ENCODE measurements at places on chromosomes 13 and 19. TPM values are rescaled to one million over a fixed set of nuclear protein-coding genes. Genes with fewer than 3 reads are reported as not detected.
A peak's percentile ranks its signal among the peaks of the same experiment; 100 is the strongest.

DNA sequence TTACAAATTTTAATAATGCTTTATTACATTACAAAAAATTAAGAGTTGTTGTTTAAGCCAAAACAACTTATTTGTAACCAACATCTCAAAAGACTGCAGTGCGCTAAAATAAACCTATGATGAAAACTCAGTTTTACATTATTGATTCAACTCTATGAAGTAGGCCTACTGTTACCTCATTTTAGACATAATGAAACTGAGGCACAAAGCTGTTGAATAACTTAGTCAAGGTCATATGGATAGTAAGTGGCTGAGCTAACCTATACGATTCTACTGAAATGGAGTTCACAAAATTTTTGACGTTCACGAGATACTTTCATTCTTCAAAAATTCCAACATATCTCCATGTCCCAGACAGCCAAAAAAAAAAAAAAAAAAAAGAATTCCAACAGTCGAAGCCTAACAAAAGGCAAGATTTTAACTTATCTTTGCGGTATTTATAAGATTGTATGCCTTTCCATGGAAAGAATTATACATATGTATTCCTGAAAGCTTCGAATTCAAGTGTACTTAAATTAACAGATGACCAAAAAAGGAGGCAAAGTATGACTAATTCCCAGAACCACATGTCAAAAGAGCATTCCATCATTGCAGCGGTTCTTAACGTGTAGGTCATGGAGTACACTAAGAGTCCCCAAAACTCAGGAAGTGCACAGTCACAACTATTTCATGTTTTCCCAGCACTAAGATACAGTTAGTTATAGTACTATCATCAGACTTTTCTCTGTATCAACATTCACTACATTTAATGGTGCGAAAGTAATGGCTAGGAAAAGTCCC is 69.4 kb downstream of the PSPC1 start:
- no peak overlapping the region for H3K27ac ChIP-seq
- peak; percentile 46 for DNase-seq
- no peaks in the 10 kb centered on the region for H3K27me3 ChIP-seq
- peaks cover 23% of the 10 kb centered on the region for H3K36me3 ChIP-seq

GRCh38 chr19:57905258-57905657 is 11.1 kb downstream of the ZNF417 start:
- H3K4me3 ChIP-seq, result no peak overlapping the region
- H3K27me3 ChIP-seq, result no peaks in the 10 kb centered on the region
- DNase-seq, result no peak
- H3K27ac ChIP-seq, result no peak overlapping the region

DNA sequence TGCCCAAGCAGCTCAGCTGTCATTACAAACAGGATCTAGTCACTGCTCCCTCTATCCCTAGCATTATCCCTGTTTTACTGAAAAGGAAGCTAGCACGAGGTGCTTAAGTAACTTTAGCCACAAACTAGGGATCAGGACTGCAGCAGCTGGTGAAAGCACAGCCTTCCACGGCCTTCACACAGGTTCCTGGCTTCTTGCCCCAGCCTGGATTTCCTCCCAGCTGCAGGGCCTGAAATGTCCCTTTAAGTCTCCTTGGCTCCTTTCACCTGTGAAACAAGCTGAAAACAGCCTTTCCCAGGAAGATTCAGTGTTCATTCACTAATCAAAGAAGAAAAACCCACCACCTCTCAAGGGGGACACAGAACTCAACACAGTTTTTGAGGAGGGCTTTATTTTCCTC is 754.5 kb downstream of the DIAPH3 start:
- no peak overlapping the region for H3K27ac ChIP-seq
- H3K4me1 ChIP-seq, result no peaks in the 10 kb centered on the region
- no peaks in the 10 kb centered on the region for H3K27me3 ChIP-seq
- DNase-seq, result no peak
- H3K4me3 ChIP-seq, result no peak overlapping the region

GRCh38 chr19:51729781-51730180 is 6.0 kb upstream of the HAS1 start:
- H3K27ac ChIP-seq, result no peak overlapping the region
- peaks cover 6% of the 10 kb centered on the region for H3K4me1 ChIP-seq
- H3K36me3 ChIP-seq, result no peaks in the 10 kb centered on the region
- DNase-seq, result no peak
- peaks cover 23% of the 10 kb centered on the region for H3K27me3 ChIP-seq

- H3K4me3 ChIP-seq, result no peak overlapping the region
- H3K36me3 ChIP-seq, result no peaks in the 10 kb centered on the region
- no peak for DNase-seq
- no peaks in the 10 kb centered on the region for H3K27me3 ChIP-seq
- H3K27ac ChIP-seq, result no peak overlapping the region
Measured at GRCh38 chr13:80256352-80256932, 84.5 kb downstream of the SPRY2 start.

DNA sequence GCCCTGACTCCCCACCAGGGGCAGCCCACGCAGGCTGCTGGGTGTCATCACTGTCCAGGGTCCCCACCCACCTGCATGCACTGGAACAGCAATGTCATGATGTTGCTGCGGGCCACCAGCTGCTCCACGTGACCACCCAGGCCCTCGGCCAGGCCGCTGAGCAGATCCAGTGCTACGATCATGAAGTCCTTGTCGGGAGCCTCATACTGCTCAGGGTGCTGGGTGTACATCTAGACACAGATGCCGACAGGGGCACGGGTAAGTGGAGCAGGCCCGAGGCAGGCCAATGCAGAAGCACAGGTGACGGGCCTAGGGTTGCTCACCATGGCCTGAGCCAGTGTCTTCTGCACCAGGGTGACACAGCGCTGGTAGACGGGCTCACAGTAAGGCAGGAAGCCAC is 8.7 kb upstream of the FBXW9 start:
- H3K4me3 ChIP-seq, result no peak overlapping the region
- H3K27ac ChIP-seq, result no peak overlapping the region
- DNase-seq, result no peak

DNA sequence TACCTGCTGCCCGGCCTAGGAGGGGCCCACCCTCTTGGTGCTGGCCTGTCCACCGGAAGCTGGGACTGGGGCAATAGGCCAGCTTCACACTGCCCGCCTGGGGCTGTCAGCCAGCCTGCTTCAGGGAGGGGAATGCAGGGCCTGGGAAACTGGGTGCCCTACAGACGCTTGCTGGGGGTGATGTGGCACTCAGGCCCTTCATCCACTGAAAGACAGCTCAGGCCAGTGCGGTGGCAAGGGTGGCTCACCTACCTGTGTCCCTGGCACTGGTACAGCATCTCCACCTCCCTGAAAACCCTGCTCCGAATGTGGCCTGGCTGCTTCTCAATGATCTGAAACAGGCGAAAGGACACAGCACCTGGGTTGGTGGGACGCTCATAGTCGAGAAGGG is 7.8 kb downstream of the MKNK2 start:
- peaks cover 2% of the 10 kb centered on the region for H3K36me3 ChIP-seq
- H3K4me3 ChIP-seq, result no peak overlapping the region
- H3K27me3 ChIP-seq, result no peaks in the 10 kb centered on the region
- peaks cover 12% of the 10 kb centered on the region for H3K4me1 ChIP-seq
- no peak overlapping the region for H3K27ac ChIP-seq

DNA sequence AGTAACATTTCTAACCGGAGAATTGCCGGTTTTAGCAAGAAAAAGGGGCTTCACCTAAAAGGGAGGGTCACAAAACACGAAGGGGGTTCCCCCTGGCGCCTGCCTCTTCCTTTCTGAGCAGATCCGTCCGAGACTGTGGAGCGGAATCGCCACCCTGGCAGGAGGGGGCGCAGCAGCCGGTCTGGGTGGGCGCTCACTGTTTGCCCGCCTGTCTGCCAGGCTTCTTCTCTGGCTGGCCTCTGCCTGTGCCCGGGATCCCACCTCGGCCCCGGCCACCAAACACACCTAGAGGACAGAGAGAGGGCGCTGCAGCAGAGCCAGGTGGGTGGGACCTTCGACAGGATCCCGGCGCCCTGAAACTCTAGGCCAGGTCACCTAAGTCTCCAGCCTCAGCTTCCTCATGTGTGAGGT is 15.6 kb downstream of the LSM4 start:
- no peaks in the 10 kb centered on the region for H3K27me3 ChIP-seq
- H3K27ac ChIP-seq, result no peak overlapping the region
- H3K4me3 ChIP-seq, result no peak overlapping the region

GRCh38 chr13:19590423-19590822 is 29.1 kb upstream of the TPTE2 start:
- H3K27ac ChIP-seq, result no peak overlapping the region
- H3K4me1 ChIP-seq, result peaks cover 14% of the 10 kb centered on the region
- no peak for DNase-seq
- no peak overlapping the region for H3K4me3 ChIP-seq
- H3K36me3 ChIP-seq, result no peaks in the 10 kb centered on the region

- H3K4me1 ChIP-seq, result no peaks in the 10 kb centered on the region
- H3K36me3 ChIP-seq, result no peaks in the 10 kb centered on the region
- H3K27ac ChIP-seq, result no peak overlapping the region
- H3K4me3 ChIP-seq, result no peak overlapping the region
- DNase-seq, result no peak
Measured at GRCh38 chr13:113040597-113041292, 64.8 kb upstream of the F7 start.

- H3K27ac ChIP-seq, result no peak overlapping the region
- H3K4me3 ChIP-seq, result no peak overlapping the region
- no peaks in the 10 kb centered on the region for H3K27me3 ChIP-seq
- H3K36me3 ChIP-seq, result peaks cover 3% of the 10 kb centered on the region
Measured at GRCh38 chr19:40336601-40336900, 11.6 kb downstream of the C19orf47 start.

DNA sequence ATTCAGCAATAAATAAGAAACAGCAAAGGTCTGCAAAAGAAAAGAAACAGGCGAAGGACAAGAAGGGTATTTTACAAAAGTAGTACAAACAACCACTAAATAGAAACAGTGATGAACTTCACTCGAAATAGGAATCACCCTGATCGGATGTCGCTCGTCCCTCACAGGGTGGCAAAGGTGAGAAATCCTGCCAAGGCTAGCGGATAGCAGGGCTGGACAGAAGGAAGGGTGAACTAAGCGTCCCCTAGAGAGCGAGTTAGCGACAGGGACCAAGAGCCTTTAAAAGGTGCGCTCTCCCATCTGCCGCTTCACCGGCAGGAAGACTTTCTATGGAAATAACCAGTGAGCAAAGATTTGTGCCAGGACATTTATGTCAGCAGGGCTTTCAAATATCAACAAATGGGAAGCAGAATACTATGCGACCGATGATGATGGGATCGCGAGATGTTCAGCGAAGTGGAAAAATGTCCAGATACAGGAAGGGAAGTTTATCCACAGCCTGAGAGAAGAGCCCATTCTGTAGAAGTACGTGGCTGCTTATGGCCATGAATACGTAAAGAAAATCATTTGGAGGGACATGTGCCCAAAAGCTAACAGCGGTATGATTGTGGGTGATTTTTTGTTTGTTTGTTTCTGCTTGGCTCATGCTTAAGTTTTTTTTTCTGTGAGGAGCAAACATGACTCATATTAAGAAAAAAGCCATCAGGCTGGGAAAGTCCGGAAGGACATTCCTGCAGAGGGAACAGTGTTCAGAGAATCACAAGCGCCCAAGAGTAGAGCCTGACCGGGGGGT is 18.9 kb downstream of the ELAVL1 start:
- peak overlapping the region; percentile 19 for H3K4me3 ChIP-seq
- no peaks in the 10 kb centered on the region for H3K27me3 ChIP-seq
- DNase-seq, result peak; percentile 94
- H3K4me1 ChIP-seq, result peaks cover 59% of the 10 kb centered on the region
- peaks cover 70% of the 10 kb centered on the region for H3K36me3 ChIP-seq
- peak overlapping the region; percentile 100 for H3K27ac ChIP-seq

GRCh38 chr19:2058570-2059421 is 7.8 kb upstream of the MKNK2 start:
- no peaks in the 10 kb centered on the region for H3K36me3 ChIP-seq
- peaks cover 41% of the 10 kb centered on the region for H3K4me1 ChIP-seq
- no peaks in the 10 kb centered on the region for H3K27me3 ChIP-seq
- H3K4me3 ChIP-seq, result peak overlapping the region; percentile 38
- DNase-seq, result no peak

GRCh38 chr19:48390188-48391099 is 907 bp downstream of the KDELR1 start:
- peak overlapping the region; percentile 59 for H3K27ac ChIP-seq
- H3K27me3 ChIP-seq, result no peaks in the 10 kb centered on the region
- DNase-seq, result no peak
- peaks cover 13% of the 10 kb centered on the region for H3K36me3 ChIP-seq
- peaks cover 3% of the 10 kb centered on the region for H3K4me1 ChIP-seq
- H3K4me3 ChIP-seq, result peak overlapping the region; percentile 99

DNA sequence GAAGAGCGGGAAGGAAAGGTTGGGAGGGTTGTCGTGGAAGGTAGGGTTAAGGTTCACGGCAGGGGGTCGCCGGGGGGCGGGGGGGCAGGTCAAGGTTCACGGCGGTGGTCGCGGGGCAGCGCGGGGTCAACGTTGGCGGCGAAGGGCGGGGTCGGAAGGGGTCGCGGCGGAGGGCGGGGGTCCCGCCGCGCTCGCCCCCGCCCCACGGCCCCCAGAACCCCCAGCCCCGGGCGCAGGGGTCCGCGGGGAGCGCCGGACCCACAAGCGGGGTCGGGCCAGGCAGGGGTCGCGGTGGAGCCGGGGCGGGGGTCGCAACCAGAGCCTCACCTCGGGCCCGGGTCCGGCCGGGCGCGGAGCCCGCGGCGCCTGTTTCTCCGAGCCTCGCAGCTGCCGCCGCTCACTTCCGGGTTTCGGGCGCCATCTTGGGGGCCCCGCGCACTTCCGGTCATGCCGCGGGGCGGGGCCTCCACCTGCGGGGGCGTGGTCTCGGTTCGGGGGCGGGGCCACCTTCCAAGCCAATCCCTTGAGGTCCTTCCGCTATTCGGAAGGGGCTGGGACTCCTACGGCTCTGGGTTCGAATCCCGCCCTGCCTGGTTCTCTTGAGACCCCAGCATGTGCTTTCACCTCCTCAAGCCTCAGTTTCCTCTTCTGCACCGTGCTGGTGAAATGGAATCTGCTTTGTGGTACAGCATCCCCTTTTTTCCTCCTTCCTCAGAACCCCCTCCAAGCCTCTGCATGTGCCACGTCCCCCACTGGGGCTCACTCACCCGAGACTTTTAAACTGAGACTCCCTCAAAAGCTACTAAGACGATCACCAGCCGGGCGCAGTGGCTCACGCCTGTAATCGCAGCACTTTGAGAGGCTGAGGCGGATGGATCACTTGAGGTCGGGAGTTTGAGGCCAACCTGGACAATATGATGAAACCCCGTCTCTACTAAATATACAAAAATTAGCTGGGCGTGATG is at the start of gene SBNO2:
TSS of gene SBNO2 (minus strand) at position 424 of the 965 bp plus-strand sequence. CDS start 19,992 bp downstream, outside the sequence.
- H3K4me1 ChIP-seq, result peaks cover 64% of the 10 kb centered on the region
- DNase-seq, result peak; percentile 84
- H3K36me3 ChIP-seq, result no peaks in the 10 kb centered on the region
- H3K4me3 ChIP-seq, result peak within 1 kb of the TSS; percentile 82
- H3K27ac ChIP-seq, result peak within 1 kb of the TSS; percentile 98

The GNG7 gene
- 1.1 TPM for total RNA-seq

The PSENEN gene
- 42.9 TPM for total RNA-seq

The IL12RB1 gene
- total RNA-seq, result not detected

The C19orf38 gene
- 0.63 TPM for total RNA-seq

The ZNF492 gene
- 0.81 TPM for total RNA-seq

The LRRC25 gene
- total RNA-seq, result not detected

The BEST2 gene
- not detected for total RNA-seq

The OSCAR gene
- total RNA-seq, result not detected

The TMEM150B gene
- not detected for total RNA-seq
